Suprapubic skin (tissue), 4 donors: ENCODE measurements at places on chromosomes 16 and 17. TPM values are rescaled to one million over a fixed set of nuclear protein-coding genes. Genes with fewer than 3 reads are reported as not detected.

DNA sequence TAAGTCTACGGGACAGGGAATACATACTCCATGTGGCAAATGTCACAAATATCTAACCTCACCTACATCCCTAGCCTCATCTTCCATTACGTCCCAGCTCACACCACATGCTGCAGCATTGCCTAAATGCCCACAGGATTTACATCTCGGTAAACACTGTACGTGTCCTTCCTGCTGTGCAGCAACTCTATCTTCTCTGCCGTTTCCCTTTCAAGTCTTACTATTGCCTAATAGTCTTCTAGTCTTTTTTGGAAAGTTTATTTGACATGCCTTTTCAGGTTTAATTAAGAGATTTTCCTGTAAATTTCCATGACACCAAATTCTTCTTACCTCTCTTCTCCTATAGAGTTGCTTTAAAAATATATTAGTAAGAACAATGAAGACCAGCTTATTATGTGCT is 120.5 kb downstream of the HS3ST4 start:
- H3K27ac ChIP-seq, result no peak overlapping the region
- no peak overlapping the region for H3K4me3 ChIP-seq
- no peaks in the 10 kb centered on the region for H3K4me1 ChIP-seq
- H3K27me3 ChIP-seq, result no peaks in the 10 kb centered on the region

GRCh38 chr17:33284022-33284421 is 9.1 kb downstream of the ASIC2 start:
- no peaks in the 10 kb centered on the region for H3K36me3 ChIP-seq
- no peak overlapping the region for H3K4me3 ChIP-seq
- no peak for DNase-seq

MT1M gene
- total RNA-seq, result 13.6 TPM

PRAC1 gene
- not detected for total RNA-seq

DNA sequence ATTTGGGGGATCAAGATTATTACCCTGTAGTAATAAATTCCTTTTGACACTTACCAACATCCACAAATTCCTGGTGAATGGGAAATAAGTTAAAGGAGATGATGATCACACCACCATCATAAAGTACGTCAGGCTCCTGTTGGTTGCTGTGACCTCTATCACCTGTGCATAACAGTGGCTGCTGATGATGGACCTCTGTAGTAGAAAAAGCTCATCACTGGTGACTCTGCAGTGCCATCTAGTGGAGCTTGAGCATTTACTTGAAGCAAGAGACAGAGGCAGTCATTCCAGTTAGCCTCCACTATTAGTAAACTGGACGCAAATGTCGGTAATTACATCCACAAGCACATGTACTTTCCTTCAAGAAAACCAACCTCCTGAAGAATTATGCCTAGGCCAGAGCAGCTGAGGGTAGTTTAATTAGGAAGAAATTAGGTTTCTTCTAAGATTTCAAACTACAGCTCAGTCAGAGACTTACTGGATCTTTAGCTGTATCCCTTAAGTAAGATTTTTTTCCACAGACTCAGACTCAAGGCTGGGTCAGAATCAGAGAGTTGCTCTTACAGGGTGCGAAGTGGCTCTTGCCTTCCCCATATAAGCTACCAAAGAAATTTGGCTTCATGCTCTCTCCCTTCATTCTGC is 39.3 kb downstream of the CYB561 start:
- peaks cover 22% of the 10 kb centered on the region for H3K36me3 ChIP-seq
- H3K4me1 ChIP-seq, result no peaks in the 10 kb centered on the region
- no peak overlapping the region for H3K4me3 ChIP-seq
- no peak for DNase-seq

DNA sequence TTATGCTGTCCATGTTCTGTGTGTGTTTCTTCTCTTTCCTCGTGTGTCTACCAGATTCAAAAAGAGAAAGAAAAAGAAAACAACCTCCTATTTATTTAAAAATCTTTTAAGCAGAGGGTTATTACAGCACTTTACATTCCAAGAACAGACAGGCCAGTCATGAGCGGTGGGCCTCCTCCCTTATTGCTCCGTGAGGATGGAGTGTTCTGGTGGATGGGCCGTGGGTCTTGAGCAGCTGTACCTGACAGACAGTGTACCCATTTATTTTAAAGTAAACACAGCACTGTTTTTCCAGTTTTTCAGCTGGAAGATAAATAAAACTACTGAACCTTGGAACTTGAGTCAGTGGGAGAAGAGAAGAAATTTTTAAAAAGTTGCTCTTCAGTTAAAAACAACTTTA is 52.4 kb downstream of the WWP2 start:
- no peaks in the 10 kb centered on the region for H3K4me1 ChIP-seq
- H3K27me3 ChIP-seq, result no peaks in the 10 kb centered on the region
- H3K36me3 ChIP-seq, result peaks cover 8% of the 10 kb centered on the region
- H3K4me3 ChIP-seq, result no peak overlapping the region
- DNase-seq, result no peak
- no peak overlapping the region for H3K27ac ChIP-seq

- H3K36me3 ChIP-seq, result peaks cover 10% of the 10 kb centered on the region
- no peak for DNase-seq
- H3K27me3 ChIP-seq, result no peaks in the 10 kb centered on the region
- no peak overlapping the region for H3K4me3 ChIP-seq
- no peak overlapping the region for H3K27ac ChIP-seq
Measured at GRCh38 chr17:60327134-60327900, 64.6 kb downstream of the USP32 start.

DNA sequence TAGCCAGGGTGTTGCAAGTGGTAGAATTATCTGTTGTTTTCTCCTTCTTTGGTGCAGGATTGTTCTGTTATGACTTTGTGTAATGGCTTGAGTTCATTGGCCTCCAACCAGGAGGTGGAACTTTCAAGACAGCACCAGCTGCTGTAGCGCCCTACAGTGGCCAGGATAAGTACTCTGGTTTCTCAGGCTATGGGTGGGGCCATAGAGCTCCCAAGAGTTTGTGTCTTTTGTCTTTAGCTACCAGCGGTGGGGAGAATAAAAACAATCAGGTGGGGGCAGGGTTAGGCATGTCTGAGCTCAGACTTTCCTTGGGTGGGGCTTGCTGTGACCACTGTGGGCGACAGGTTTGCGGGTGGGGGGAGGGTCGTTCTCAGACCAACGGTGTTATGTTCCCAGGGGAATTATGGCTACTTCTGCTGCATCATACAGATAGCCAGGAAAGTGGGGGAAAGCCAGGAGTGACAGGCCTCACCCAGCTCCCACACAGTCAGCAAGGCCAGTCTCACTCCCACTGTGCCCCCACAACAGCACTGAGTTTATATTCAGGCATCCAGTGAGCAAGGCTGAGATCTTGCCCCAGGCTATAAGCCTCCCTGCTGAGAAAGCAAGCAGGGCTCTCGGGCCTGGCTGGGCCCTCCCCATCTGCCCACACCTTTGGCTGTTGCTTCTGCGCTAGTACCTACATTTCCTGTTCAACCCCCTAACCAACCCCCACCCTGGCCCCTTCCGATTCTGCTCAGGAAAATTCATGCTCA is 15.4 kb downstream of the ABCA10 start:
- H3K4me1 ChIP-seq, result no peaks in the 10 kb centered on the region
- H3K36me3 ChIP-seq, result peaks cover 4% of the 10 kb centered on the region
- H3K27me3 ChIP-seq, result no peaks in the 10 kb centered on the region
- no peak overlapping the region for H3K4me3 ChIP-seq

CACNG5 gene
- not detected for total RNA-seq

CD300LB gene
- not detected for total RNA-seq

PLSCR3 gene
- 55.3 TPM for total RNA-seq

VMO1 gene
- not detected for total RNA-seq

THAP11 gene
- total RNA-seq, result 92.0 TPM

- H3K27ac ChIP-seq, result no peak overlapping the region
- no peaks in the 10 kb centered on the region for H3K36me3 ChIP-seq
- peaks cover 2% of the 10 kb centered on the region for H3K4me1 ChIP-seq
- no peak for DNase-seq
Measured at GRCh38 chr16:89837014-89837546, 8.8 kb downstream of the SPIRE2 start.

DNA sequence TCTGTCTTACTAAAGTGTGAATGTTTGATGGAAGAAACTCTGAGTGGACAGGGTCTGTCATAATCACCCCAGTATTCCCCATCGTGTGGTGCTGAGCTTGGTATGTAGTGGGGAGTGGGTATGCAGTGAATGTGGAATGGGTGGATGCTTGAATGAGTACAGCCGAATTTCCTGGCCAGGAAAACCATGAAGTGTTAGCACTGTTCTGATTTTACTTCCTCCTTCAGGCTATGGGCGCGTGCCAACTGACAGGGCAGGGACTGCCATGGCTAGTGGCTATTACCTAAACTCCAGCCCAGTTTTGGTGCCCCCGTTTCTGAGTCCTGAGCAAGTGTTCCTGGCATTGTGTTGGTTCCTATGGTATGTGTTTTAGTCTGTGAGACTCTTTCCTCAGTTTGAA is 48.6 kb downstream of the PRKCA start:
- no peaks in the 10 kb centered on the region for H3K27me3 ChIP-seq
- no peak for DNase-seq
- H3K4me1 ChIP-seq, result peaks cover 10% of the 10 kb centered on the region
- no peak overlapping the region for H3K4me3 ChIP-seq
- H3K36me3 ChIP-seq, result no peaks in the 10 kb centered on the region
- H3K27ac ChIP-seq, result no peak overlapping the region

SPEM3 gene
- total RNA-seq, result not detected

DNA sequence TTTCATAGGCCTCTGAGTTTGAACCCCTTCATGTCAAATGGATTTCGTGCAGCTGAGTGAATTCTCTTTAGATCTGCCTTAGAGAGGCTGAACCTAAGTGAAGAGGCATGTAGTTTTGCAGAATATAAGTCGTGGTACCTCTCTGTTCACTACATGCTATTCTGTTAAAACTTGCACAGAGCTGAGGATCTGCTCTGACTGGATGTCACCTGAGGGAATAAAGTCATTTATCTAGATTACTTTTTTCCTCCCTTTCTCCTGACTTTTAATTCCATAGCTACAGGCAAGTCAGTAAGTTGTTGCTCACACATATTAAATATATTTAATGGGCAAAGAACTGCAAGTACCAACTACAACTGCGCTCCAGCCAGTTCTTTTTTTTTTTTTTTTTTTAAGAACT is 64.7 kb downstream of the WNT3 start:
- H3K4me3 ChIP-seq, result no peak overlapping the region
- no peak overlapping the region for H3K27ac ChIP-seq
- no peaks in the 10 kb centered on the region for H3K27me3 ChIP-seq
- H3K36me3 ChIP-seq, result peaks cover 35% of the 10 kb centered on the region

DNA sequence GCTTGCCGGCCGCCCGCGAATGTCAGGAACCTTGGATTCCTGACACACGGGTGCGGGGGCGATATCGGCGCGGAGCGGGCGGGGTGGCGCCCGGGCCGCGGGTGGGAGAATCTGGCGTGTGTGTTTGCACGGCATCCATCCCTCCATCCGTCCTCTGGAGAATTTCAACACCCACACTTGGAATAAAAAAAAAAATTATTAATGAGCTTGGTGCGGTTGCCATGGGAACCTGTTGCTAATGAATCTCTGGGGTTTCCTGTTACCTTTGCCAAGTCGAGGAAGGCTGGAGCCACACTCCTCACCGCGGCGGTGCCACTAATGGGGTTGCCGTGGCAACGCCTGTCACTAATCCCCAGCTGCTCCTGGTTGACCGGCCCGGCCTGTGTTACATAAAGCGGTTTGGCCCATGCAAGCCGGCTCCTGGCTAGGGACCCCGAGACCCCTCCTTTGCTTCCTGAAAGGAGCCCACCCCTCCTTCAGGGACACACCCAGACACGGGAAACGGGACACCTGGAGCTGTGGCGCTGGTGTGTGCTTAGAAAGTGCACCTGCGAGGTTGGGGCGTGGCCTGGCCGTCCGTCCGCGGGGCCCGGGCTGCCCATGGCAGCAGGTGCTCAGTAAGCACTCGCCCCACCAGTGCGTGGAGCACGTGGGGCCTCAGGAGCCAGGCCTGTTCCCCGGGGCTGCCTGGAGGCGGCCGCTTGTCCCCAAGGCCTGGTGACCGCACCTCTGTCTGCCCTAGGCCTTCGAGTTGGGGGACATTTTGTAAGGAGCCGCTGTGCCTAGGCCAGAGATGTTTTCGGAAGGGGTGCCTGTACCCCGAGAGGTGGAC is 14.6 kb downstream of the CACNA1H start:
- H3K27ac ChIP-seq, result no peak overlapping the region
- H3K27me3 ChIP-seq, result peaks cover 77% of the 10 kb centered on the region
- no peak overlapping the region for H3K4me3 ChIP-seq
- DNase-seq, result no peak
- H3K36me3 ChIP-seq, result no peaks in the 10 kb centered on the region

GAST gene
- not detected for total RNA-seq

DNA sequence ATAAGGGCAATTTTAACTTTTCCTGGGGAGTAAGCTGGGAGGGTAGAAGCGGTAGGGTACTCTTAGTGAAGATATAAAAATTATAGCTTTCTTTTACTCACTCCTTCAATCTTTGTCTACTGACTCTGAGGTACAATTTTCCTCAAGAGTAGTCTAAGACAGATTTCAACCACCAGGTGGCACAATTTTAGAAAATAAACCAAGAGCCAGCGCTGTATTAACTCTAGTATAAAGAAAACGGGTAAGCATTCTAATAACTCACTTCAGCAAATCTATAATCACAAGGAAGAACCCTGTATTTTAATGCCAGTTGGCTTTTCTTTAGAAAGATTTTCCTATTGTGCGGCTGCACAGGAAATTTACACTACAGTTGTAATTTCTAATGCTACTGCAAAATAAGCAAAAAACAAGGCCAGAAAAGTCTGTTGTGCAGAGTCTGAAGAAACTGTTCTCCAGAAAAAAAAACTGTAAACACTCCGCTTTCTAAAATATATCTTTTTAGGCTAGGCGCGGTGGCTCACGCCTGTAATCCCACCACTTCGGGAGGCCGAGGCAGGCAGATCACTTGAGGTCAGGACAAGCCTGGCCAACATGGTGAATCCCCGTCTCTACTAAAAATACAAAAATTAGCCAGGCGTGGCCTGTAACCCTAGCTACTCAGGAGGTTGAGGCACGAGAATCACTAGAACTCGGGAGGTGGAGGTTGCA is 1.9 kb downstream of the CMC2 start:
- H3K4me1 ChIP-seq, result peaks cover 26% of the 10 kb centered on the region
- H3K4me3 ChIP-seq, result peak overlapping the region; percentile 94
- no peak for DNase-seq
- no peaks in the 10 kb centered on the region for H3K27me3 ChIP-seq
- no peaks in the 10 kb centered on the region for H3K36me3 ChIP-seq

TAT gene
- not detected for total RNA-seq

- no peak overlapping the region for H3K27ac ChIP-seq
- H3K27me3 ChIP-seq, result no peaks in the 10 kb centered on the region
- no peak overlapping the region for H3K4me3 ChIP-seq
- no peaks in the 10 kb centered on the region for H3K36me3 ChIP-seq
Measured at GRCh38 chr17:60641810-60642220, 35.8 kb upstream of the BCAS3 start.

GNG13 gene
- not detected for total RNA-seq
